Small intestine (tissue), 16 donors: ENCODE measurements at places on chromosomes 1 and 21.

- no peak for DNase-seq
- no peaks in the 10 kb centered on the region for H3K27me3 ChIP-seq
- H3K4me3 ChIP-seq, result no peak overlapping the region
- H3K27ac ChIP-seq, result no peak overlapping the region
Observed at GRCh38 chr1:201305815-201306214, 22.5 kb downstream of the PKP1 start.

DNA sequence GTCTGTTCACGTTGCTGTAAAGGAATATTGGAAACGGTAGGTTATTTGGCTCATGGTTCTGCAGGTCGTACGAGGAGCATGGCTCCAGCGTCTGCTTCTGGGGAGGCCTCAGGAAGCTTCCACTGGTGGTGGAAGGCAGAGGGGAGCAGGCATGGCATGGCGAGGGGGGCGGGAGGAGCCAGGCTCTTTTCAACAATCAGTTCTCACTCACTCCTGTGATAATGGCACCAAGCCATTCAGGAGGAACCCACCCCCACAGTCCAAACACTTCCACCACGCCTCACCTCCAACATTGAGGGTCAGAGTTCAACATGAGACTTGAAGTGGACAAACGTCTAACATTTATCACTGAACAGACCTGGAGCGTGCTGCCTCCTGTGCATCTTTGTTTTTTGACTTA, 141.2 kb downstream of the PGBD5 start:
- DNase-seq, result no peak
- H3K4me1 ChIP-seq, result no peaks in the 10 kb centered on the region
- H3K36me3 ChIP-seq, result no peaks in the 10 kb centered on the region
- no peaks in the 10 kb centered on the region for H3K27me3 ChIP-seq
- no peak overlapping the region for H3K27ac ChIP-seq

GRCh38 chr1:7922301-7922700, 18.3 kb downstream of the TNFRSF9 start:
- no peak overlapping the region for H3K27ac ChIP-seq
- H3K4me1 ChIP-seq, result no peaks in the 10 kb centered on the region
- H3K27me3 ChIP-seq, result peaks cover 9% of the 10 kb centered on the region
- no peak for DNase-seq
- no peaks in the 10 kb centered on the region for H3K36me3 ChIP-seq
- H3K4me3 ChIP-seq, result no peak overlapping the region

- no peaks in the 10 kb centered on the region for H3K4me1 ChIP-seq
- H3K4me3 ChIP-seq, result no peak overlapping the region
- no peak overlapping the region for H3K27ac ChIP-seq
- H3K27me3 ChIP-seq, result peaks cover 2% of the 10 kb centered on the region
- DNase-seq, result no peak
Observed at GRCh38 chr1:53638360-53639035, 100.5 kb downstream of the GLIS1 start.

DNA sequence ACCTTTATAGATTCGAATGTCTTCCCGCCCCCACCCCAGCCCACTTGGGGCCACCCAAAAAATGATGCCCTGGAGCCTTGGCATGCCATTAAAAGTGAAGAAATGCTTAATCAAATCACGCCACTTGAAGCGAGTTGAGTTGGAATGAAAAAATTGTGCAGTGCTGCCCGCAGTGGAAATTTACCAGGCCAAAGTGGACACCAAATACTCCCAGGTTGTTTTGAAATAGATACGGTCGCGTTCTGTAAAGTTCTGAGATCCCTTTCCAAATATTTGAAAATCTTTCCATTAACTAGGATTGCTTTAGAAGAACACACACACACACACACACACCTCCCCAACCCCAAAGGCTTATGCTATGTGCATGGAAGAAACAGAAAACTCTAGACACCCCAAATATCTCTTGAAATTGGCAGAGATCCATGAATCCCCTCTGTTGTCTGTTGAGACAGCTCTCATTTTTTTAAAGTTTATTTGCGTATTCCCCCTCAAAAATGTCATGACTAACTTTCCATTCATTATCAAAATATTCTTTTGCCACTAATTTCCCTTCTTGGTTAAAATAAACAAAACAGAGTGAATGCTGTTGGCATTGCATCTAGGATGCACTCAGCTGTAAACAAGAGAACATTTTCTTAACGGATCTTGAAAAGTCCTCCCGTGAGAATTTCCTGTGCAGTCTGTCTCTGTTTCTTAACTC, 142.3 kb upstream of the KCNE2 start:
- no peaks in the 10 kb centered on the region for H3K4me1 ChIP-seq
- no peak overlapping the region for H3K4me3 ChIP-seq
- H3K27ac ChIP-seq, result peak overlapping the region; percentile 13
- no peaks in the 10 kb centered on the region for H3K36me3 ChIP-seq
- no peaks in the 10 kb centered on the region for H3K27me3 ChIP-seq

DNA sequence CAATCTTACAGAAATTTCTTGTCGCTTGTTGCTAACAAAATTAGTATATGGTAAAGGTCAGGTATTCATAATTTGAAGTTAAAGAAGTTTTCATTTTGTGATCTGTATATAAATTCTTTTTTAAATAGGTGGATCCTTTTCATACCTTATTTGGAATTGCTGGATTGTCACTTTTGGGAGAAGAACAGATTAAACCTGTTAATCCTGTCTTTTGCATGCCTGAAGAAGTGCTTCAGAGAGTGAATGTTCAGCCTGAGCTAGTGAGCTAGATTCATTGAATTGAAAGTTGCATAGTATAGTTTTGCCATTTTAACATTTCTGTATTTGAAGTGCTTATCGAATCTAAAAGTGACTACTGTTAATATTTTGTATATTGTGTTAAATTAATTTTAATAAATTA, 2.3 kb upstream of the MSH4 start:
- H3K27me3 ChIP-seq, result no peaks in the 10 kb centered on the region
- no peak overlapping the region for H3K27ac ChIP-seq
- H3K36me3 ChIP-seq, result peaks cover 34% of the 10 kb centered on the region
- DNase-seq, result no peak

- DNase-seq, result no peak
- no peaks in the 10 kb centered on the region for H3K27me3 ChIP-seq
- H3K36me3 ChIP-seq, result no peaks in the 10 kb centered on the region
- H3K4me3 ChIP-seq, result no peak overlapping the region
- no peak overlapping the region for H3K27ac ChIP-seq
- H3K4me1 ChIP-seq, result no peaks in the 10 kb centered on the region
Observed at GRCh38 chr1:194889310-194889709, 1702.9 kb upstream of the B3GALT2 start.

DNA sequence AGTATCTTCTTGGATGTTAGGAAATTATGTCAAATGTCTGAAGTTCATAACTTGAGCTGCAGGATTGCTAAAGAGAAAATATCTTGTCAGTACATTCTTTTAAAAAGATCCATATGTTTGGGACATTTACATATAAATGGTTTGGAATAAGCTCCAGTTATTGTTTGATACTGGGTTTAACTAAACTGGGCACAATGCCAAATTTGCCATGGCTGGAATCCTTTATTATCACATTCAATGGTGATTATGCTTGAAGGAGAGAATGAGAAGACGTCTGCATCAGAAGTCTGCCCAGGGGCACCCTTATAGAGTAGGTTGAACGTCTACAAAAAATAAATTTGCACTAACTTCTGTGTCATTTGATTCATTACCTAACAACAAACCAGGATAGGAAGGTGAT, 652.5 kb downstream of the AMY1C start:
- DNase-seq, result no peak
- H3K4me3 ChIP-seq, result no peak overlapping the region
- no peaks in the 10 kb centered on the region for H3K27me3 ChIP-seq
- H3K27ac ChIP-seq, result no peak overlapping the region

GRCh38 chr1:200779326-200779725, 40.6 kb downstream of the CAMSAP2 start:
- H3K36me3 ChIP-seq, result no peaks in the 10 kb centered on the region
- no peaks in the 10 kb centered on the region for H3K4me1 ChIP-seq
- no peaks in the 10 kb centered on the region for H3K27me3 ChIP-seq
- H3K27ac ChIP-seq, result no peak overlapping the region
- DNase-seq, result no peak
- H3K4me3 ChIP-seq, result no peak overlapping the region

GRCh38 chr1:202306535-202307345, 35.0 kb downstream of the UBE2T start:
- H3K27me3 ChIP-seq, result no peaks in the 10 kb centered on the region
- no peaks in the 10 kb centered on the region for H3K4me1 ChIP-seq
- H3K36me3 ChIP-seq, result no peaks in the 10 kb centered on the region
- no peak for DNase-seq

- H3K36me3 ChIP-seq, result no peaks in the 10 kb centered on the region
- no peak overlapping the region for H3K27ac ChIP-seq
- no peaks in the 10 kb centered on the region for H3K27me3 ChIP-seq
- no peak for DNase-seq
Observed at GRCh38 chr1:232385221-232385620, 244.7 kb downstream of the SIPA1L2 start.

DNA sequence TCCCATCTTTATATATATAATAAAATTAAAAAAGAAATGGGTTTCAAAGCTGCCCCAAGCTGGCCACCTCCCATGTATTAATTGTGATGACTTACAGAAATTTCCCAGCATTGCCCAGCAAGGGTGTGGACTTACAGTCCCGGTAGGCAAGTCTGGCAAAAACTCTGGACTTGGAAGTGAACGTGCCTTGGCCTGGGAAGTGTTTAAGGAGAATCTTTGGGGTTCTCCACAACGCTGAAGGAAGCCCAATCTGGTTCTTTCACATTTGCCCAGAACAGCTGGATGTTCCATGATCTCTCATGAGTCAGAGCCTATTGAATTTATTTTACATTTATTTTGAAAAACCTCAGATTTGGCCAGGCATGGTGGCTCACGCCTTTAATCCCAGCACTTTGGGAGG, 98.4 kb upstream of the SLC45A1 start:
- no peak for DNase-seq
- H3K27me3 ChIP-seq, result no peaks in the 10 kb centered on the region
- H3K36me3 ChIP-seq, result no peaks in the 10 kb centered on the region
- H3K27ac ChIP-seq, result no peak overlapping the region

- H3K27me3 ChIP-seq, result no peaks in the 10 kb centered on the region
- no peak overlapping the region for H3K27ac ChIP-seq
- H3K36me3 ChIP-seq, result no peaks in the 10 kb centered on the region
- H3K4me3 ChIP-seq, result no peak overlapping the region
Observed at GRCh38 chr1:231676487-231676886, 49.9 kb downstream of the DISC1 start.

DNA sequence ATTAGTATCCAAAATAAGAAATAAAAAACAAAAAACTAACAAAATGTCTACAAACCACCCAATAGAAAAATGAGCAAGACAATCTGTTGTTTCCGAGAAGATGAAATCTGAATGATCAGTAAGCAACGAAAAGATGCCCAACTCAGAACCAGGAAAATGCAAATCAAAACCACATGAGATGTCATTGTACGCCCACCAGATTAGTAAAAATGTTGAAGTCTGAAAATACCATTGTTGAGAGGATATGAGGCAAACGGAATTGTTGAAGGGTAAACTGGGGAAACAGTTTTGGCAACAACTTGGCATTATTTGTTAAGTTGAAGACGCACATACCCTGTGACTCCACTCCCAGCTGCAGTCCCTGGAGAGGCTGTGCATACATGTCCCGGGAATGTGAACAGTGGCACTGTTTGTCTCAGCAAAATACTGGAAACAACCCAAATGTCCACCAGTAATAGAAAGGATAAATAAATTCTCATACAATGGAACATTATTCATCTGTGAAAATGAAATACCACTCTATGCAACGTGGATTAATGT, 10.6 kb downstream of the ZBTB17 start:
- H3K4me1 ChIP-seq, result no peaks in the 10 kb centered on the region
- no peak for DNase-seq
- H3K27ac ChIP-seq, result peak overlapping the region; percentile 58
- peaks cover 2% of the 10 kb centered on the region for H3K36me3 ChIP-seq
- no peak overlapping the region for H3K4me3 ChIP-seq
- H3K27me3 ChIP-seq, result no peaks in the 10 kb centered on the region

DNA sequence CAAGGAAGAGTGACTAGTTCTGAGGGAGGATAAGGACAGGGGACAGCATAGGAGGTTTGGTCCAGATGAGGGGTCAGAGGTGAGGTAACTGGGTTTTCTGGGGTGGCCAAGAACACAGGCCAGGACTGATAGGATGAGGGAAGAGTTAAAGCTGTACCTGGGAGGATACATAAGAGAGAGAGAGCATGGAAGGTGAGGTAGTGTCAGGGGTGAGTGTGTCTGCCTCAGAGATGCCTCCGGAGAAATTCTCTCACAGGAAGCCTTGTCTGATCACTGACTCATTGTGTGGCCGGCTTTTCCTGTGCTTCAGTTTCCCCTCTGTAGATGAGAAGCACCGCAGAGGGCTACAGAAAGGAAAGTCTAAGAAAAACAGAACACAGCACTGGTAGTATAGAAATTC, 40.2 kb downstream of the FASLG start:
- no peaks in the 10 kb centered on the region for H3K27me3 ChIP-seq
- DNase-seq, result peak; percentile 67
- no peak overlapping the region for H3K27ac ChIP-seq
- H3K36me3 ChIP-seq, result no peaks in the 10 kb centered on the region
- H3K4me3 ChIP-seq, result no peak overlapping the region

DNA sequence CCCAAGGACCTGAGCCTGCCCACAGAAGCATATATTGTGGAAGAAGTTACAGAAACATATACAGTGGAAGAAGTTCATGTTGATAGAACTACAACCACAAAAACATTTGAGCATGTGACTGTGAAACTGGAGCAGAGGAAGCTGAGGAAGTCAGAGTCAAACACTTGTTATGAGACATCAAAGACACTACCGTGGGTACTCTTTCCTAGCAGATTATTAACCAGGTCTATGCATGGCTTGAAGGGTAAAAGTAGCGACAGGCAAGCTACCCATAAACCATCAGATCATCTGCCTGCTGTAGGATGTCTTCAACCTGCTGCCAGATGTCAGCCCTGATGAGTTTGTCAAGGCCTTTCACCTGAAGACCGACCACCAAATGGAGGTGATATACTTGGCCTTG, 35.8 kb downstream of the IVNS1ABP start:
- DNase-seq, result no peak
- peaks cover 7% of the 10 kb centered on the region for H3K36me3 ChIP-seq
- no peak overlapping the region for H3K27ac ChIP-seq
- H3K4me1 ChIP-seq, result no peaks in the 10 kb centered on the region
- no peaks in the 10 kb centered on the region for H3K27me3 ChIP-seq
- H3K4me3 ChIP-seq, result no peak overlapping the region

GRCh38 chr1:72932025-72932424, 649.7 kb upstream of the NEGR1 start:
- no peak for DNase-seq
- H3K27ac ChIP-seq, result no peak overlapping the region
- H3K36me3 ChIP-seq, result no peaks in the 10 kb centered on the region
- no peak overlapping the region for H3K4me3 ChIP-seq
- H3K27me3 ChIP-seq, result no peaks in the 10 kb centered on the region
- H3K4me1 ChIP-seq, result no peaks in the 10 kb centered on the region

- no peak overlapping the region for H3K4me3 ChIP-seq
- H3K27ac ChIP-seq, result no peak overlapping the region
- no peaks in the 10 kb centered on the region for H3K4me1 ChIP-seq
- peaks cover under 1% of the 10 kb centered on the region for H3K27me3 ChIP-seq
- no peaks in the 10 kb centered on the region for H3K36me3 ChIP-seq
Observed at GRCh38 chr1:161059293-161059692, 10.4 kb downstream of the ARHGAP30 start.
